Mucosa of descending colon (tissue), 3 donors: ENCODE measurements at places on chromosomes 16 and 17. TPM values are rescaled to one million over a fixed set of nuclear protein-coding genes. Genes with fewer than 3 reads are reported as not detected.

- DNase-seq, result peak; percentile 35
Measured at GRCh38 chr16:88993166-88993761, 16.3 kb upstream of the CBFA2T3 start.

DNA sequence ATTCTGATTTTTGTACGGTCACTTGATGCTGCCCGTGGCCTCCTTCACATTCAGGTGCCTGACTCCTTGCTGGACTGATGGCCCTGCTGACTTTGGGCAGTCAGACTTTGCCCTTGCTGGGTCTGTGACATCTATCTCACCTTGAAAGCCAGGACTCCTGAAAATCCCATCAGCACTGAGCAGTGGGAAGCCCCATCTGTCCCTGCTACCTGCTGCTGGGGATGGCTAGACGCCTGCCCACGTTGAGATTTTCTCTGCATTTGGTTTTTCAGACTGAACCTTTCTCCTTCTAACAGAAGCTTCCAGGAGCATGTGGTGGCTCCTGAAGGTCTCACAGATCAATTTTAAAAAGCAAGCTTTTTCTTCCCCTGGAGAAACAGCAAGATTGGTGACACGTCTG is 10.2 kb upstream of the ZNF18 start:
- DNase-seq, result no peak

GRCh38 chr16:19228052-19228451 is 57.5 kb upstream of the CLEC19A start:
- DNase-seq, result no peak

- no peak for DNase-seq
Measured at GRCh38 chr17:62905233-62905632, 60.8 kb upstream of the TANC2 start.

Gene CACNG1
- total RNA-seq, result not detected

Gene KRTAP9-1
- not detected for total RNA-seq

Gene VASN
- 5.1 TPM for total RNA-seq

Gene TPSG1
- 23.3 TPM for total RNA-seq
